M059J (cell line): ENCODE measurements at places on chromosomes 6 and 20. TPM values are rescaled to one million over a fixed set of nuclear protein-coding genes. Genes with fewer than 3 reads are reported as not detected.

Gene COL11A2
- 0.02 TPM in 1 of 2 replicates, not detected in the other for total RNA-seq

Gene PCIF1
- 11.1 and 14.5 TPM in 2 replicates for total RNA-seq

- DNase-seq: peak; percentile 78
Observed at GRCh38 chr6:131914967-131915751, 36.0 kb downstream of the CCN2 start.

GRCh38 chr20:48776306-48776705 lies 51.5 kb downstream of the PREX1 start:
- DNase-seq: peak; percentile 62

GRCh38 chr6:38603966-38604365 lies 35.8 kb downstream of the BTBD9 start:
- no peak for DNase-seq
